ENCODE measurements at places on chromosomes 1 and 21. TPM values are rescaled to one million over a fixed set of nuclear protein-coding genes. Genes with fewer than 3 reads are reported as not detected.

The PRAMEF5 gene
- total RNA-seq: not detected

The PLA2G4A gene
- 0.63 TPM for total RNA-seq

The IFFO2 gene
- total RNA-seq: 4.1 TPM

The AGBL4 gene
- 2.2 TPM for total RNA-seq

- DNase-seq: no peak
Measured at GRCh38 chr21:21034036-21034435, 35.8 kb downstream of the NCAM2 start.

DNA sequence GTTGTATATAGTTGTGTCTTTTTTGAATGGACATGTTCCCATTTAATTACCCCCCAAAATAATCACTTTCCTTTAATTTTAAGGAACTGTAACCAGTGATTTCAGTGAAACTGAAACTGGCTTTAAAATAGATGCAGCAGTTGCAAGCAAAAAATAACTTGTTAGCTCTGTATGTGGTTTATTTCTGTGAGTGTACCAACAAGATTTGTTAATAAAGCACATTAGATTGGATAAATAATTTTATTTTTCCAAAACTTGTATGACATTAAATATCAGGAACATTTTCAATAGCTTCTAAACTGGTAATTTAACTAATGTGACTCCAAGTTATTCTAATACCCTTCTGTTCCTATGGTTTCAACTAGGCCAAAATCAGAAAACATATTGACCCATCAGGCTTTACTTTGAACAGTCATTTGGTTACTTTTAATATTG, 184.3 kb upstream of the CACYBP start:
- DNase-seq: no peak

- DNase-seq: no peak
Measured at GRCh38 chr1:113714606-113715269, 44.5 kb downstream of the PHTF1 start.

DNA sequence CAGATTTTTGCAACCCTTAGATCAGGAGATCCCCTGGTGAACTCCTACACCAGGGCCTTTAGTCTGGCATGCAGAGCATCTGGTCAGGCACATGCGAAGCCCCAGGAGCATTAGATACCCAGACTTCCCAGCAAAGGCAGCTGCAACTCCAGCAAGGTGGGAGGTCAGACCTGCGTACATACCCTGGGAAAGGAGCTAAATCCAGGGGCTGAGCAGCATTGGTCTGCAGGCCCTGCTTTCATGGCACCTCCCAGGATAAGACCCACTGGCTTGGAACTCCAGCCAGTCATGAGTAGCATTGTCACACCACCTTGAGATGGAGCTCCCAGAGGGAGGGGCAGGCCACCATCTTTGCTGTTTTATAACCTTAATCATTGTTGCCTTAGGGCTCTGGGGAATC, 92.3 kb downstream of the KCNT2 start:
- DNase-seq: no peak

- no peak for DNase-seq
Measured at GRCh38 chr1:119840745-119841144, 29.5 kb upstream of the REG4 start.

DNA sequence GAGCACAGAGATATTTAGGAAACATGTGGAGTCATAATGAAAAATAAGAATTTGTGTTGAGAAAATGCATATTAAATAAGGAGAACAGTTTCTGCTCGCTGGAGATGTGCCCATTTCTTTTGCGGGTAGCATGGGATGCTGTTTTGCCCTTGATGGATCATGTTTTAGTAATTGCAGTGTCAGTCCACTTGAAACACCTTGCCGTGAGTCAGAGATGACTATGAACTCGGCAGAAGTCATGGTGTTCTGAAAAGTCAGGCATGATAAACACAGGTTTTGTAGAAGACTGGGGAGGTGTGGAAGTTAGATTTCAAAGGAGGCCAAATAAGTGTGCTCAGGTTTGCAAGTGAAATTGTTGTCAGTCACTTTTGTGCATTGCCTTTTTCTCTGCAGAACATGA, 315.0 kb upstream of the LRRC7 start:
- DNase-seq: no peak

All from left lobe of liver (tissue), 2 donors.